Cortex of kidney (tissue), 1 donor: ENCODE measurements at places on chromosomes 7 and 10.

DNA sequence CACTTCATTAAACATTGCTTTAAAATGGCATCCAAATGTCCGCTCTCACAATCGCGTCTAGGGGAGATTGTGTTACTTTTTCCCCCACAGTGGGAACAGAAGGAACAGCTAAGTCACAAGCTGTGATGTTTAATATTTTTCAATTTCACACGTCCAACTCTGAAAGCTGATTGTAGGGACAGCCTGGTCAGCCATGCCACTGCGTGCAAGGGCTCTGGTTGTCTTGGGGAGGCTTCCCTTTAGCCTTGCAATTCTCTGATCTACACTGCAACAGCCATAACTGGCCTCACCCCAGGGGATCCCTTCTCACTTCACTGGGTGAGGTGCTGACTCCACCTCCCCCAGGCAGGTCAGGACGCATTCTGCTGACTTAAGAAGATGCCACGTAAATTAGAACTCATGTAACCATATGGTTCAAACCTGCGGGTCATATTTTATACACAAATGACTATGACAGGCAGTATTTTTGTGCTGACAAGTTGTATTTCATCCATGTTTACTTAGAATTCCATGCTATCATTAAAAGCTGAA is 425.2 kb upstream of the NFE2L3 start:
- no peak for DNase-seq

DNA sequence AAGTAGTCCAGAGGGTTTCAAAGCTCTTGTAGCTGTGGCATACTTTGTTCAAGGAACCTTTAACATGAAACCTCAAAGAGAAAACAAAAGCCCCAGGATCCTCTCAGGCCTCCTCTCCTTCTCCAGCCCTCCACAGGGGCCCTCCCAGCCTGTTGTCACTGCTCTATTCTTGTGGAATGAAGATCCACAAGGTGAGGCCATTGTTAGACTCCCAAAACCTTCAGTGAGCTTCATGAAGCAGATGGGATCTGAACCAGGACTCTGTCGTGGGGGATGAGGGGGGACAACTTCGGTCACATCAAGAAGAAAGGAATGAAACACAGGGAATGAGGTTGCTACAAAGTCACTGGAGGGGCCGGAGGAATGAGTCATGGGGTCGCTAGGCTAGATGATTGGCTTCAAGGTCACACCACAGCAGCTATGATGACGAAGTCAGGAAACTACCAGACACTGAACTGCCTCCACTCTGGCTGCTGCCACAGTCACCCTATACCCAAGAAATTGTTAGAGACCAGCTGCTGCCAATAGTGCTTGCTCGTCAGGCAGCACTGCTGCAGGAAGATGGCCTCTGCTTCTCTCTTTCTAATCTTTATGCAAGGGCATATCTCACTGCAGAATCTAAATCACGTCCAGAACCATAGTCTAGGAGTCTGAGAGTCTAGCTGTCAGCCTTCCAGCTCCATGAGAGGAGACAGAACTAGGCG is 208.8 kb downstream of the HIBADH start:
- no peak for DNase-seq

DNA sequence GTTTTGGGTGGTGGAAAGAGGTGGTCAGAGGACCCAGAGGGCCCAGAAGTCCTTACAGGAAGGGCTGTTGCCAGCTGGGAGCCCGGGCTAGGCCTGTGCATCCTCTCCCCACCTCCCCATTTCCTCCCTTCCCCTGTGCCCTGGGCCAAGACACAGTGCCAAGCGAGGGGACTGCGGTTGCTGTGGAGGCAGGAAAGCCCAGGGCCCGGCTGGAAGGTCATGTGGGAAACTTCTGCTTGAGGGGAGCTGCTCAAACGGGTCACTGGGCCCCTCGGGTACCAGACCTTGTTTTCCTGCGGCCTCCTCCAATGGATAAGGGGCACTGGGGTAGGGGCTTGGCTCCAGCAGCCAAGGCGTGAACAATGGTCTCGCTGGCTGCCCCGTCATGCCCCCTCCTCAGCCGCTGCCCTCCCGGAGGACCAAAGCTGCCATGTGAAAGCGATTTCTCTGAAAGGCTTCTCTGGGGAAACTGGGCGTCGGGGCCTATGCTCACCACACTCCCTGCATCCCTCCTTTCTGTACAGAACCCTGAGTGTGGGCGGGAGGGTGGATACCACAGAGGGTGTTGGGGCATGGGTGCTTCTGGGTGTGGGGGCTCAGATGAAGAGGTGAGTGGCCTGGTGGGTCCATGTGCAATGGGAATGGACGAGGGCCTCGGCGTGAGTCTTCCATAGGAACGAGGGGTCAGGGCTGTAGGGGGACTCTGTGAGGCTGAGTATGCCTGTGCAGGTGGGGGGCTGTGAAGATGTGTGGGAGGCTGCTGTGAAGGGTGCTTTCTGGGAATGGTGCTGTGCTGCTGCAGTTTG is 135.3 kb downstream of the PTPN20 start:
- DNase-seq, result no peak

DNA sequence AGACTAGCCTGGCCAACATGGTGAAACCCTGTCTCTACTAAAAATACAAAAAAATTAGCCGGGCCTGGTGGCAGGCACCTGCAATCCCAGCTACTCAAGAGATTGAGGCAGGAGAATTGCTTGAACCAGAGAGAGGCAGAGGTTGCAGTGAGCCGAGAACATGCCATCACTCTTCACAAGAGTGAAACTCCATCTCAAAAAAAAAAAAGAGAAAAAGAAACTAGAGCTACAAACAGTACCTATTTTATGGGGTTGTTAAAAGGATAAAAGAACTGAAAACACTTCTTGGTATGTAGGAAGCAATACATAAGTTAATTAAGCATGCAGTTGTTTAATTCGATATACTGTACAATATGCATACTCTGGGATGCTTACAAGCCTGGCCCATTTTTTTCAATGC is 216.9 kb downstream of the SORCS1 start:
- DNase-seq, result no peak

- DNase-seq, result no peak
Measured at GRCh38 chr7:73833251-73833919, 2.6 kb downstream of the CLDN4 start.

- no peak for DNase-seq
Measured at GRCh38 chr7:27616914-27617548, 45.7 kb downstream of the HIBADH start.

DNA sequence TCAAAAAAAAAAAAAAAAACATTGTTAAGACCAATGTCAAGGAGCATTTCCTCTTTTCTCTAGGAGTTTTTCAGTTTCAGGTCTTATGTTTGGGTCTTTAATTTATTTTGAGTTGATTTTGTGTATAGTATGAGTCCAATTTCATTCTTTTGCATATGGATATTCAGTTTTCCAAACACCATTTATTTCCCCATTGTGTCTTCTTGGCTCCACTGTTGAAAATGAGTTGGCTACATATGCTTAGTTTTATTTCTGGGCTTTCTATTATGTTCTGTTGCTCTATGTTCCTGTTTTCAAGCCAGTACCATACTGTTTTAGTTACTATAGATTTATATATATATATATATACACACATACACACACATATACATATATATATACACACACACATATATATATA is 736.6 kb upstream of the LRRTM3 start:
- no peak for DNase-seq
